ENCODE measurements at places on chromosomes 11 and 22.
A peak's percentile ranks its signal among the peaks of the same experiment; 100 is the strongest.

GRCh38 chr11:45527898-45528297, 137.5 kb downstream of the CHST1 start:
- no peaks in the 10 kb centered on the region for H3K27me3 ChIP-seq
- no peak for DNase-seq
- H3K27ac ChIP-seq: no peak overlapping the region
- H3K36me3 ChIP-seq: no peaks in the 10 kb centered on the region

GRCh38 chr22:20218326-20218872, 49.7 kb downstream of the RTN4R start:
- no peak overlapping the region for H3K27ac ChIP-seq
- H3K36me3 ChIP-seq: no peaks in the 10 kb centered on the region
- DNase-seq: no peak
- H3K4me1 ChIP-seq: no peaks in the 10 kb centered on the region
- H3K27me3 ChIP-seq: no peaks in the 10 kb centered on the region
- no peak overlapping the region for H3K4me3 ChIP-seq

DNA sequence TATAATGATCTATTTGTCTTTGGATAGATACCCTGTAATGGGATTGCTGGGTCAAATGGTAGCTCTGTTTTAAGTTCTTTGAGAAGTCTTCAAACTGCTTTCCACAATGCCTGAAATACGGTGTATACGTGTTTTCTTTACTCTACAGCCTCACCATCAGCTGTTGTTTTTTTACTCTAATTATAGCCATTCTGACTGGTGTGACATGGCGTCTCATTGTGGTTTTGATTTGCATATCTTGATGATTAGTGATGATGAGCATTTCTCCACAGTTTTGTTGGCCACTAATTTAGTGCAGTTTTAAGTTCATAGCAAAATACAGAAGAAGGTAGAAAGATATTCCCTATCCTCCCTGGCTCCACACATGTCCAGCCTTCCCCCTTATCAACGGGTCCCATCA, 26.3 kb upstream of the VPREB1 start:
- peaks cover 12% of the 10 kb centered on the region for H3K27me3 ChIP-seq
- no peak overlapping the region for H3K4me3 ChIP-seq
- no peaks in the 10 kb centered on the region for H3K4me1 ChIP-seq
- no peak for DNase-seq

DNA sequence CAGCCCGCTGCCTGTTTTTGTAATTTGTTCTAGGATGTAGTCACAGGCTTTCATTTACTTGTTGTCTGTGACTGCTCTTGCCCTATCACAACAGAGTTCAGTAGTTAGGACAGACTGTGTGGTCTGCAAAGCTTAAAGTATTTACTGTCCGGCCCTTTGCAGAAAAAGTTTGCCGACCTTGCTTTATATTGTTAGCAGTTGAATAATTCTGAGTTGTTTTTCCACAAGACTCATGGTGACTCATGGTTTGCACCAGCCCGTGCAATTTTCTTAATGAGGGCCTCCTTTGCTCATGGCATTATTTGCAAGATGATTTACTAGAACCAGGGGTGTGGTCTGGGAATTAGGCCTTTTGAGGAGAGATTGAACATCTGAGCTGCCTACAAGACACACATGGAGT, 110.6 kb downstream of the SCN3B start:
- no peaks in the 10 kb centered on the region for H3K36me3 ChIP-seq
- no peaks in the 10 kb centered on the region for H3K27me3 ChIP-seq
- H3K27ac ChIP-seq: no peak overlapping the region
- H3K4me1 ChIP-seq: no peaks in the 10 kb centered on the region

DNA sequence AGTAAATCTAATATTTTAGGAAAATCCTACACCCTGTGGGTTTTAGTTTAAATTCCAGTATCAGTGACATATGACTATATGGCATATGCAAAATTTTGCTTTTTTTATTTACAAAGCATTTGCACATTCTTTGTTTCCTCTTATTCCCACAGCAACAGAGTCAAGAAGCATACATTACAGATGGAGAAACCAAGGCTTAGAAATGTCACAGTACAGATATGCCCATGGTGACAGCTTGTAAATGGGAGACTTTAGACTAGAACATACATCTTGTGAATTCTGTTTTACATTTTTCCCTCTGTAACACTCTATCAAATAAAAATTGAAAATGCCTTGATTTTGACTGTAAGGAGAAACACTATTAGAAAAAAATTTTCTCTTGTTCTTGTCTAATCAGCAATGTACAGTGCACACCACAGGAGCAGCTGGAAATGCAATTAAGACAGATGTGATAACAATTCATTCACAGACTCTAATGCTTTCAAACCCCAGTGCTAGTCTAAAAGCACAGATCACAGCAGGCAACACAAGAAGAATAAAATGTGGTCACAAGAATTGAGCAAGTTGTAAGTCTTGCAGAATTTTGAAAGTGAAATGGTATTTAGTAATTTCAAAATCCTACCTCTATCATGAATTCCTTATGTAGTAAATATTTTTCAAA, 375.9 kb downstream of the LUZP2 start:
- H3K4me1 ChIP-seq: no peaks in the 10 kb centered on the region
- no peak overlapping the region for H3K27ac ChIP-seq
- H3K27me3 ChIP-seq: no peaks in the 10 kb centered on the region
- no peak overlapping the region for H3K4me3 ChIP-seq
- H3K36me3 ChIP-seq: no peaks in the 10 kb centered on the region

- no peak overlapping the region for H3K27ac ChIP-seq
- no peak for DNase-seq
- no peaks in the 10 kb centered on the region for H3K36me3 ChIP-seq
- H3K27me3 ChIP-seq: no peaks in the 10 kb centered on the region
- no peak overlapping the region for H3K4me3 ChIP-seq
- H3K4me1 ChIP-seq: no peaks in the 10 kb centered on the region
Observed at GRCh38 chr22:38767313-38767712, 11.5 kb upstream of the SUN2 start.

DNA sequence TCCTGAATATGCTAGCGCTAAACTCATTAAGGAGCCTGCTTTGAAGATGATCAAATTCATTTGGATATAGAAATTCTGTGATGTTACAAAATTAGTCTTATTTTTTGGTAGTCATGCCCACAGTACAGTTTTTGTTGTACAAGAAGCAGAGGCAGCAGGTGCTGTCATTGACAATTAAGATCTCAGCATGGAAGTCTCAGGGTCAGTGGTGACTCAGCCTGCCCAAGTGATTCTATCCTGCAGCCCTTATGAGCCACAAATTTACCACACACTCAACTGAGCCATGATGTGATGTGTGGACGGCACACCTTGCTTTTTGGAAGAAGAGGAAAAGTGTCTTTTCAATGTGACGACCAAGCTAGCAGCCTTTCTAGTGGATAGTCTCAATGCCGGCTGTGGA, 153.6 kb upstream of the SORL1-AS1 start:
- DNase-seq: no peak
- no peaks in the 10 kb centered on the region for H3K36me3 ChIP-seq
- no peak overlapping the region for H3K4me3 ChIP-seq
- no peaks in the 10 kb centered on the region for H3K27me3 ChIP-seq

DNA sequence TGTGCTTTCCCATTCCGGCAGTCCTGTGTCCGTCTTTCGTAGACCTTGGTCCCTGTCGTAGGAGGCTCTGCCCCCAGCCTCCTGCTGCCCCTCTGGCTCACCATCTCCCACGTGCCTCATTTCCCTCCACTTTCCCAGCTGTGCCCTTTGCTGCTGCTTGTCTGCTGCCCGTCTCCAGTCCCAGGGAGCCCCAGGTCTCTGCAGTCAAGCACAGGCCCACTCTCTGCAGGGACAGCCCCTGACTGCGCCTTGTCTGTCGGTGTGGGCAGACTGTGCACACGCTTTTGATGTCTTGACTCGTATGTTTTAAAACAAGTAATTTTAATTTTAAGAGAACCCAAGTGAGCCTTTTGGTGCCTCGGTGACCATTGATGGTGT, 12.4 kb downstream of the DGCR8 start:
- DNase-seq: no peak
- H3K4me1 ChIP-seq: no peaks in the 10 kb centered on the region
- no peaks in the 10 kb centered on the region for H3K27me3 ChIP-seq
- no peak overlapping the region for H3K27ac ChIP-seq
- H3K4me3 ChIP-seq: no peak overlapping the region

DNA sequence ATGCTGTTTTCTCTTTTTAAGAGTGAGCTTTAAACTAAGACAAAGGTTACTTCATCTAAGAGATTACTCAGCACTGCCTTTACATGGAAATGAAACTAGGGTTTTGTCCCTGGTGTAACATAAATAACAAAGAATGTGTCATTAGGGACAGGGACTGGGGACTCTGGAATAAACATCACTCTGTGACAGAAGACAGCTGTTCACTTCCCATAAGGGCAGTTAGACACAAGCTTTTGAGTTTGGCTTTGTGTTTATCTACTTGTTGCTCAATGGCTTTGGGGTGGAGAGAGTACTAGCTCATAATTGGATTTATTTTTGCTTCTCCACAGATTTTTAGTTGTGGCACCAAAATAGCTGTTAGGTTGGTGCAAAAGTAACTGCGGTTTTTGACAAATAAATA, 154.5 kb downstream of the OR4C45 start:
- H3K4me1 ChIP-seq: no peaks in the 10 kb centered on the region
- H3K36me3 ChIP-seq: no peaks in the 10 kb centered on the region
- H3K27me3 ChIP-seq: no peaks in the 10 kb centered on the region

DNA sequence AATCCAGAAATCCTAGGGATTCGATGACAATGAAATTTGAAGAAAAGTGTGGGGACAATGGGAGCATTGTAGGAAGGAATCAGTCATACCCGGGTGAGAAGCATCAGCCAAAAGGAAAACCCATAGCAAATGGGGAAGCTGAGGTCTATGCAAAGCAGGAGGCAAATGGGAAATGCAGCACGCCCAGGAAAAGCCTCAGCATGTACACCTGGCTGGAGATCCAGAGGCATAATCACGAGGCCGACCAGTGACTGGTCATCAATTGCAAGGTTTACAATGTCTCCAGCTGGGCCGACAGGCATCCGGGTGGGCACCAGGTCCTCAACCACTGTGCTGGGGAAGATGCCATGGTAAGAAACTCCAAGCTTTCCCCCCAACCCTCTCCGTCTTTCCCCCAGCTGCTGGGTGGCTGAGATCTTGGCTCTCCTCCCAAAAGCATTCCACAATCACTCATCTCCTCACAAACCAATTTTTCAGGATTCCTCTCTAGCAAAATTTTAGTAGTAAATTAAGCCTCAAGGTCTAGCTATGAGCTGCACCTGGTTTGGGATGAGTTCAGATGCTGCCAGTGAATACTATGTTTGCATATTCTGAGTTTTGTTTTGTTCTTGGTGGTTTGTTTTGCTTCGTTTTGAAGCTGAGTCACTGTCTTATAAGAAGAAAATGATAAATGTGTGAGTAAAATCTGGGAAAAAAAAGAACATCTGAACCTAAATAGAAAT, 98.0 kb upstream of the OR5AK2 start:
- no peaks in the 10 kb centered on the region for H3K27me3 ChIP-seq
- no peaks in the 10 kb centered on the region for H3K4me1 ChIP-seq

GRCh38 chr22:23520863-23521440, 59.1 kb downstream of the IGLL1 start:
- peak overlapping the region; percentile 100 for H3K27ac ChIP-seq
- no peaks in the 10 kb centered on the region for H3K36me3 ChIP-seq
- no peaks in the 10 kb centered on the region for H3K27me3 ChIP-seq
- peaks cover 46% of the 10 kb centered on the region for H3K4me1 ChIP-seq

- H3K36me3 ChIP-seq: no peaks in the 10 kb centered on the region
- H3K27me3 ChIP-seq: no peaks in the 10 kb centered on the region
- no peak for DNase-seq
- H3K4me1 ChIP-seq: no peaks in the 10 kb centered on the region
- H3K4me3 ChIP-seq: no peak overlapping the region
- H3K27ac ChIP-seq: no peak overlapping the region
Observed at GRCh38 chr11:111021131-111021530, 224.4 kb upstream of the POU2AF2 start.

DNA sequence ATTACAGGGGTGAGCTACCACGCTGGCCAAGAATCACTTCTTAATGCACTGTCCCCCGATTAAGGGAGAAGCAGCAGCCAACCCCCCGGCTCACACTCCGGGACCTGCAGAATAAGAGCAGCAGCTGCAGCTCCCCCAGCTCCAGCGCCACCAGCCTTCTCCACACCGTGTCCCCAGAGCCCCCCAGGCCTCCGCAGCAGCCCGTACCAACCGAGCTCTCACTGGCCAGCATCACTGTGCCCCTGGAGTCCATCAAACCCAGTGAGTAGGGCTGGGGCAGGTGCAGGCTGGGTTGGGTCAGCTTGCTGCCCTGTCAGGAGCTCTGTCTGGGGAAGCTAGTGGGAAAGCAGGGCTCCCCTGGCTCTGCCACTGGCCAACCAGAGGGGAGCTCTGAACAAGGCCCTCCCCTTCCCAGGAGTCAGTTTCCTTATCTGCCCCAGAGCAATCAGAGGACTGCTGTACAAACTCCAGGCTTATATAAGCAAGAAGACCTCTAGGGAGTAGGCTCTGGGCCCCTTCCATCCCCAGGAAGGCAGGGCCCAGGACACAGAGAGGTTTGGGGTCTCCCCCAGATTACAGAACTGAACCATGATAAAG, 8.5 kb upstream of the SH3BP1 start:
- no peak overlapping the region for H3K4me3 ChIP-seq
- no peaks in the 10 kb centered on the region for H3K27me3 ChIP-seq
- DNase-seq: no peak
- peaks cover 30% of the 10 kb centered on the region for H3K36me3 ChIP-seq
- peaks cover 19% of the 10 kb centered on the region for H3K4me1 ChIP-seq
- no peak overlapping the region for H3K27ac ChIP-seq

GRCh38 chr11:11230802-11231562, 122.1 kb downstream of the CSNK2A3 start:
- no peaks in the 10 kb centered on the region for H3K36me3 ChIP-seq
- H3K4me1 ChIP-seq: no peaks in the 10 kb centered on the region
- no peak overlapping the region for H3K27ac ChIP-seq
- H3K27me3 ChIP-seq: no peaks in the 10 kb centered on the region
- no peak for DNase-seq
- H3K4me3 ChIP-seq: no peak overlapping the region

DNA sequence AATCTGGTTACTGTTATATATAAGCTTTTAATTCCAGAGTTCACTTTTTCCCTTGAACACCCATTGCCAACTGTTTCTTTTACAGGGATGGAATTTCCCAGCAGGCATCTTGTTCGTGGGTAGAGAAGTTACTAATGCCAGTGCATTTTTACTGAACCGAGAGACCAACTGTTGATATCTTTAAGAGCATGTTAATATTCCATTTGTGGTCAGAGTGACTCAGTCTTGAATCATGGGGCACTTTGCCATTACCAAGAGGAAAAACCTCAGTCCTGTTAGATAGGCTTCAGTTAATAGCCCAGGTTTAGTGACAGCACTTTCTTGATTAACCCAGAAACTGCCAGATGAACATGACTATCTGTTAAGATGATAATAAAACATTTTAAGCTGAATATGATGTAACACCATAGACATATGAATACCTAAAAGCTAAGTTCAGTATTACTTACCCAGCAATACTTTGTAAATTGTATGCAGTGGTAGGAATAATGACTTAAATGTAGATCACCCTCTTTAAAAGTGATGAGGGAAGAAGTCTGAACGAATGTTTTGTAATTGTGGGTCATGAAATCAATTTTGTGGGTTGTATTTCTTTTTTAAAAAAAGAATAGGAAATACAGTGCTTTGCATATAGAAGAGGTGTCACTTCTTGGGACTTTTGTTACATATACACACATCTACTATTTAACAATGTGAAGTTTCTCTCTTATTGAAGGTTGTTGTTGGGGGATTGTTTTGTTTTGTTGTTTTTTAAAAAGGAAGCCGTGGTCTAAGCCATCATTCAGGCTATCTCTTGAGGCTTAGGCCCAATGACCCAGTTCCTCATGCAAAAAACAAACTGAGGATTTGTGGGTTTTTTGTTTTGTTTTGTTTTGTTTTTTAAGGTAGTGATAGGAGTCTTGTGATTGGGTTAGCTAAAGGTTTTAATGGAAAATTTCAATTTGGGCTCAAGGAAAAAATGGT, 79.2 kb upstream of the GRIK4 start:
- no peak overlapping the region for H3K4me3 ChIP-seq
- H3K36me3 ChIP-seq: peaks cover 5% of the 10 kb centered on the region
- no peak overlapping the region for H3K27ac ChIP-seq

All from trophoblast cell (in vitro differentiated cells and primary cell).